Esophagus squamous epithelium (tissue), 5 donors: ENCODE measurements at places on chromosomes 11 and 22.

- DNase-seq, result no peak
Measured at GRCh38 chr11:63942803-63943202, 4.0 kb downstream of the NAA40 start.

DNA sequence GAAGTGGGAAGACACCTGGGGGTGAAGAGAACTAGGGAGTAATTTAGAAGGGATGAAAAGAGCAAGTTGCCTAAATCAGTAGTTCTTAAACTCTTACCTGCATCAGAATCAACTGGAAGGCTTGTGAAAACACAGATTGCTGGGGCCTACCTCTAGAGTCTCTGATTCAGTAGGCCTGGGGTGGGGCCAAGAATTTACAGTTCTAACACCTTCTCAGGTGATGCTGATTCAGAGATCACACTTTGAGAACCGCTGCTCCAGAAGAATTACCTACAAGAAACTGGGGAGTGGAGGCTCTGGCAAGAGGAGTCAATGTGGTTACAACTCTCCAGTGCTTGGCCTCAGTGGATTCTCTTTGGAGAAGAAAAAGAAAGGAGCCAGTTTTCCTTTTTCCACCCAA, 128.7 kb downstream of the C11orf58 start:
- no peak for DNase-seq

- DNase-seq, result no peak
Measured at GRCh38 chr11:3808861-3809623, 682 bp downstream of the PGAP2 start.

- DNase-seq, result no peak
Measured at GRCh38 chr11:60316317-60316716, 10.7 kb upstream of the MS4A6E start.

- no peak for DNase-seq
Measured at GRCh38 chr11:76664578-76665061, 5.9 kb downstream of the LRRC32 start.

GRCh38 chr11:73141309-73142127, 600 bp downstream of the FCHSD2 start:
- no peak for DNase-seq

- DNase-seq, result no peak
Measured at GRCh38 chr11:2166091-2166851, 5.3 kb upstream of the INS start.
